ENCODE measurements at places on chromosomes 5 and 9.
A peak's percentile ranks its signal among the peaks of the same experiment; 100 is the strongest.

- DNase-seq: no peak
These were observed 151.6 kb downstream of the FOCAD start for GRCh38 chr9:20835377-20836286.

DNA sequence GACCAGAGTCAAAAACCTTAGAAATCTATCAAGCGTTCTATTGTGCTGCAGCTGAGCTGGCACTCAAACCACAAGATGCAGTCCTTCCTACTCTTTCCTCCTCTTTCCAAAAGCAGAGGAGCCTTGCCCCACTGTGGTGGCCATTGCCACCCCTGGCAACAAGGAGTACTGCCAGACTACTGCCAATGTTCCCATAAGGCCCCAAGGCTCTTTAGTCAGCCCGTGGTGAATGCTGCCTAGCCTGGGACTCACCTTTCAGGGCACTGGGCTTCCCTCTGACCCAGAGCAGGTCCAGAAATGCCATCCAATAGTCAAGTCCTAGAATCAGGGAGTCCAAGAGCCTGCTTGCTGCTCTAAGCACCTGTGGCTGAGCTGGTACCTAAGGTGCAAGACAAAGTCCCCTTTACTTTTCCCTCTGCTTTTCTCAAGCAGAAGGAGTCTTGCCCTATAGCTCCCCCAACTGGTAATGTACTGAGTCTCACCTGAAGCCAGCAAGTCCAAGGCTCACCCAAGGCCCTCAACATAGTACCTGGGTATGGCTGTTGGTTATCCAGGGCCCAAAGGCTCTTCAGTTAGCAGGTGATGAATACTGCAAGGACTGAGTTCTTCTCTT is 219.4 kb downstream of the ATPSCKMT start:
- DNase-seq: peak; percentile 23

GRCh38 chr5:58776559-58776958 is 193.7 kb downstream of the RAB3C start:
- DNase-seq: no peak

GRCh38 chr9:100670719-100671118 is 92.8 kb downstream of the CAVIN4 start:
- DNase-seq: no peak

- no peak for DNase-seq
These were observed 597.6 kb downstream of the RAB3C start for GRCh38 chr5:59180515-59180914.

DNA sequence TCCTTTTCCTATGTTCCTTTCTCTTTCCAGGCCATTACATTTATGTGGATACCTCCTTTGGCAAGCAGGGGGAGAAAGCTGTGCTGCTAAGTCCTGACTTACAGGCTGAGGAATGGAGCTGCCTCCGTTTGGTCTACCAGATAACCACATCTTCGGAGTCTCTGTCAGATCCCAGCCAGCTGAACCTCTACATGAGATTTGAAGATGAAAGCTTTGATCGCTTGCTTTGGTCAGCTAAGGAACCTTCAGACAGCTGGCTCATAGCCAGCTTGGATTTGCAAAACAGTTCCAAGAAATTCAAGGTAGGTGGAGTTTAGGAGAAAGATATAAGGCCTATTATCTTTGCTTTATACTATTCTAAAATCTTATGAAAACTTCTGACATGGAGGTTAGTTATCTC is 64.5 kb downstream of the MAMDC2 start:
- DNase-seq: no peak

DNA sequence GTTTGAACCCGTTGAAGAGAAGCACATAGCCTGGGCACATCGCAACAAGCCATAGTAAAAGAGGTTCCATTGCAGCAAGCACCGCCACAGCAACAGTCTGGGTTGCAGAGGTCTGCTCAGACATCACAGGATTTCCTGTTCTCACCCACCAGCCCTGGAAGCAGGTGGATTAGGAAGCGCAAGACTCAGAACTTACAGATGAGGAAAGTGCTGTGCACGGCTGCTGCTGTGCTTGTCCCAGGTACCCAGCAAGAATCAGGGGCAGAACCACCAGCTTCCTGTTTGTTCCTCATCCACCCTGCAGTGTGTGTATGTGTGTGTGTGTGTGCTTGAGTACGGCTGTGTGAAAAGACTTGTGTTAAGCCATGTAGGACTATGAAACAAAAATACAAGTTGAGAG is 124.7 kb upstream of the IRX2 start:
- DNase-seq: no peak
